ENCODE measurements at places on chromosomes 6 and 20.

DNA sequence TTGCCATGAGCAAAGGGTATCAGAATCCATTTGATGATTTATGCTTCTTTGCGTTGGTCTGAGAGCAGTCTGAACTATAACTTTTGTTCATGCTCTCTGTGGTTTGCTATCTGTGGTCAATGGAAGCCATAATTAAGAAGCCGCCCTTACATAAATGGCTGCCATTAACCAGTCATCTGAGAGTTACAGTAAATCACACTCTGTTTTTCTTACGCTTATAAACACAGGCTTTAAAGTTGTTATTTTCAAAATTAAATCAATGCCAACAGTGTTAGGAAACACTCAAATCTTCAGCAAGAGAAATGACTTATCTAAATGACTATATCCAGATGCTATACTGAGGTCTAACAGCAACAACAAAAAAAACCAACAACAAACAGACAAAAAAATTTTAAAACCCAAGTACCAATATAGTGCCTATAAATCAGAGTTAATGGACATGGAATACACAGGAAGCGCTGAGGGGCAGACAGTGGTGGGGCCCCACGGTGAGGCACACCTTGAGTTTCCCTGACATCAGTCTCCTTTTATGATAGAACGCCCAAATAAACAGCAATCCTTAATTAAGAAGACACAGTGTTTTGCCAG lies 108.0 kb upstream of the C6orf118 start:
- DNase-seq: no peak

DNA sequence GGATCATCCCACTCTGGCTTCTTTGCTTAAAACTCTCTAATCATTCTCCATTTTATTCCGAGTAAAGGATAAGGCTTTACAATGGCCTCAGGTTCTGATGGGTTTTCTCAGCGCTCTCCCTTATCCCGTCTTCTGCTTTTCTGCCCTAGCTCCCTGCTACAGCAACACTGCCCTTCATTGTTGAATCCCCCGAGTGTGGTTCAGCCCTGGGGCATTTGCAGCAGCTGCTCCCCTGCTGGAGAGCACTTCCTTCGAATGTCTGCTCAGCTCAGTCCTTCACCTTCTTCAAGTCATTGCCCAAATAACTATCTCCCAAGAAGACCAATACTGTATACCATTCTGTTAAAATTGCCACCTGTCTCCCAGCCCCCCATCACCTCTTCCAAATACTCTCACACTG lies 111.8 kb downstream of the TBXT start:
- DNase-seq: no peak

DNA sequence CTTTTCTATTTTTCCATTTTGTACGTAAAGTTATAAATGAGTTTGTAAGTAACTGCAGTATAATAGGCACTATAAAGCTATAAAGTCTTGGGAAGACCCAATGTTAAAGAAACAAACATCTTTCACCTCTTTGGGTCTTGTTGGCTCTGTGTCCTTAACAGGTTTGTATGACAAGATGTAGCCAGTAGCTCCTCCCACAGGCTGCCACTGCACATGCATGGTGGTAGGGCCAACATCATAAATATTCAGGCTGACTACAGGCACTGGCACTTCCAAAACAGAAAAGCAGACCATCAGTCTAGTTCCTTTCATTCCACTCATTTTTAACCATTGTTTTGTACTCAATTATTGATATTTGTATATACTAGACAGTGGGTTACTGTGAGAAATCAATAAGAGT lies 59.9 kb downstream of the COL12A1 start:
- DNase-seq: no peak

DNA sequence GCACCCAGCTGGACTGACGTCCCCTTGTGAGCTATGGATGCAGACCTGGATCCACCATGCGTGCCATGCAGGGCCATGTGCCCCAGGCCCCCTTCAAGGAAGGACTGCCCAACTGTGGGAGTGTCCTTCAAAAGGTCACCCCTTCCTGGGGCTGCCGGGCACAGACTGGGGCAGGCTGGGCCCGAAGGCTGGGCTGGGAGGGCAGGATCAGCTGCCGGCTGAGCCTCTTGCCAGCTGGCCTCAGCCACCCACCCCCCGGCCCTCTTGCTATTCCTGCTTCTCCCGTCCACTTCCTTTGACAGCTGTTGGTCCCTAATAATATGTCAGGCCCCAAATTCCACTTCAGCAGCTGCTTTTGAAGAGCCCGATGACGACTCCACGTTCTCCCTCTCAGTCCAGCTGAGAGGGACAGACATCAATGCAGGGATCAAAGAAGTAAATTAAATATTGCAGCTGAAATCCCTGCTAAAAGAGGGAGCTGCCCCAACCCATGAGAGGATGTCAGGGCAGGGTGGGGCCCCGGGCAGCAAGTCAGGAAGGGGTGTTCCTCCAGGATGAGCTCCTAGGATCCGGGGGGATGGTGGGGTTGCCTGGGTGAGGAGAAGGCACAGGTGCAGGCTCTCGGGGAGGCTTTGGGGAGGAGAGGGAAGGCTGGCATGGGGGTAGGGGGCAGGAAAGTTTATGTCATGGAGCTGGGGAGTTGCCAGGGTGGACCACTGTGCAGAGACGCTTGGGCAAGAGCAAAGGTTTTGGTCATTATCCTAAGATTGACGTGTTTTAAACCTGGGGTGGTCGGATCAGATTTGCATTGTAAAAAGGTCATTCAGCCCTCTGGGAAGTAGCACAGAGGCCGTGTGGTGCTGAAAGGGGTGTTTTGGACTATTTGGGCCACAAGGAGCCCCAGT lies 185.0 kb downstream of the ANKRD60 start:
- DNase-seq: no peak

GRCh38 chr6:97963193-97963592 lies 680.2 kb upstream of the MMS22L start:
- no peak for DNase-seq

DNA sequence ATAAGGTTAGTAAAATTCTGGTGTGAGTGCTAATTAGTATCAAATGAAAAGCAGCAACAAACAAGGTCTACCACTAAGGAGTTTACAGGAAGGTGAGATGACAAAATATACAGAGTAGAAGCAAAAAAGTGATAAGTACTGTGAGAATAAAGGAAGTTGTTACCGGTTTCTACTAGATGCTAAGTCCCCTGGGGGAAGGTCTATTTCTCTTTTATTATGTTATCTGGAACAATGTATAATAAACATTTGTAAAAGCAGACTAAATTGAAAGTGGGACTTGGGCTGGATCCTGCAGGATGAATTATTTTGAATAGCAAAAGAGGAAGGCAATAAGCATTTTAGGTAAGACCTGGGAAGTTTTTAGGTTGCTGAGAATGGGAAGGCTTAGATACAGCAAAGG lies 158.7 kb upstream of the SLC22A16 start:
- no peak for DNase-seq

DNA sequence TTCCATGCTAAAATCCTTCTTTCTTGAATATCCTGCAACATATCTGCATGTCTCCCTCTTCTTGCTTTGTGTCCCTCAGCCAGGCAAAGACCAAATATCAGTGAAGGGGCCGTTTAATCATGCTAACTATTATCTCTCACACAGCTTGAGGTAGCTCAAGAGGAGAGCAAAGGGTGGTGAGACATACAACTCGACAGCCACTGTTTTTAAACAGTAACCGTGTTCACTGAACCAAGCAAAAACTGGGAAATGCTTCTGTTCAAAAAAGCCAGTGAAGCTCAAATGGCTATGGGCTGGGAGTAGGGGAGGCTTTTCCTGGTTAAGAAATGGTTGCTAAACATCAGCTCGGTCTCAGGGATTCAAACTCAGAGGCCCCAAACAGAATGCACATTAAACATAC lies 83.4 kb downstream of the MAP7 start:
- no peak for DNase-seq

- no peak for DNase-seq
Observed at GRCh38 chr6:143802833-143803565, 40.1 kb upstream of the LTV1 start.

DNA sequence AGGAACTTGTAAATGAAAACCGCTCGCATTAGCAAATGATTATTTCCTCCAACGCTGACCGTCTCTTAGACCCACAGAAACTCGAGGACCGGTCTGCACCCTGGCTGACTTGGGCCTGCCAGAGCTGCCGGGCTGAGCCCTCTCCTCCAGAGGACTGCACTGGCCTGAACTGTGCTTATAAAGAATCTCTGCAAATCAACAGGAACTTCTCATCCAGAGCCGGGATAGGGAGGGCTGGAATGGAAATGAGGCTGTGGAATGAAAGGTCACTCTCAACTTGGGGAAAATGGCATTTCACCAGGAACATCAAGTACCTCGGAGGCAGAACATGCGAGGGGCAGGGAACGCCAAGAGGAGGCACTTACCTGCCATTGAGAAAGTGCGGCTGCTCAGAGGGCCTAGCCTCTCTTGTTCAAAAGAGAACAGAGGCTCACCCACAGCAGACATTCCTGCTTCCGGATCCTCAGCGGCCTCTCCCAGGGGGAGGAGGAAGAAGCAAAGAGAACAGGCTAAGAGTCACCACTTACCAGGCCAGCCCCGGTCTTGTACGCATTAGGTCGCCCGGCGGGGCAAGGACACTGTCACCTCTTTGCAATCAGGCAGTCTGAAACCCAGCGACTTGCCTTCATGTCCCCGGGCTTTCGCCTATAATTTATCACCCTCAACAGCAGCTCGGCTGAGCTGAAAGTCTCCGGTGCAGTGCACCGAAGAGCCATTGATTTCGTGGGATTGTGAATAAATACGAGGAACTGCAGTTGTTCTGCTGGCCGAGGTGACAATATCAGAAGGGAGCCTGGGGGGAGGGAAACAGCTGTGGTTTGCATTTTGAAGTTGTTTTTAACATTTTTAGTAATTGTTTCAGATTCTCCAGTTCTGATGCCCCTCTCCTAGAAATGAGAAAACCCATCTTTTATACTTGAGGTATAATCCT lies 37.6 kb downstream of the ZMYND8 start:
- DNase-seq: no peak

- DNase-seq: no peak
Observed at GRCh38 chr20:18284805-18285533, 3.4 kb upstream of the ZNF133 start.

DNA sequence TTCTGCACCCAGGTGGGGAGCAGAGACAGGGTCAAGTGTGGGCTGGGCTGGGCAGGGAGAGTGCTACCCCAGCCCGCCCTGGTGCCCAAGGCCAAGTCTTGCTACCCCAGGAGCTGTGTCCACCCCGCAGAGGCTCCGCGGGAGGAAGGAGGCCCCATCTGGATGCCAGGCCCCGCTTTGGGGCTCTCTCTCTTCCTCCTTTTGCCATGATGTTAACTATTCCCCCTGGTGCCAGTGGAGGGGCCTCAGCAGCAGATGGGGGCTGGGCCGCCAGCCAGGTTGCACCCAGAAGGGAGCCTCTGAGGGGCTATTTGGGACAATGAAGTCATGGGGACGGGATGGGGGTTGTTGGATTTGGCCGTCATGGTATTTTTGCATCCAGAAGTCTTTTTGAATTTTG lies 9.3 kb downstream of the SLC17A9 start:
- no peak for DNase-seq
